Epithelial cell of proximal tubule (primary cell): ENCODE measurements at places on chromosomes 7 and 10. TPM values are rescaled to one million over a fixed set of nuclear protein-coding genes. Genes with fewer than 3 reads are reported as not detected.

SHH gene
- 1.7 and 4.4 TPM in 2 replicates for total RNA-seq

- no peak for DNase-seq
These were observed 6.5 kb downstream of the UBE2H start for GRCh38 chr7:129946282-129946681.

DNA sequence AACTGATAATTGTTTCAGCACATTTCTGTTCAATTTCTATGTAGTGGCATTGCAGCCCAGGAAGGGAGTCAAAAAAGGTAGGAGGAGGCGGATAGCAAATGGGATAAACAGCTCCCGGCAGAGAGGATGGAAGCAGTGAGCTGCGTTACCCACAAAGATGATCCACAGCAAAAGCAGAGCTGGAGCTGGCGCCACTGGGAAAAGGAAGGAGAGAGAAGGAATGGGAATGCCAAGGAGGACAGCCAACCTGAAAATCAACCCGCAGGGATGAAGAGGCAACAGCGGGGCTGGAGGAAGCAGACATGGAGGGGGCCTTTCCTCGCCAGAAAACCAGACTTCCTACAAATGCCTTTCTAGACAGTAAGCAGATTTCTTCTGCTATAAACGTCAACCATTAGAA is 82.7 kb upstream of the ADAM12 start:
- no peak for DNase-seq

- DNase-seq: no peak
These were observed 1.9 kb upstream of the PGAM2 start for GRCh38 chr7:44067064-44067951.

NHLRC2 gene
- 12.9 and 30.1 TPM in 2 replicates for total RNA-seq

DNA sequence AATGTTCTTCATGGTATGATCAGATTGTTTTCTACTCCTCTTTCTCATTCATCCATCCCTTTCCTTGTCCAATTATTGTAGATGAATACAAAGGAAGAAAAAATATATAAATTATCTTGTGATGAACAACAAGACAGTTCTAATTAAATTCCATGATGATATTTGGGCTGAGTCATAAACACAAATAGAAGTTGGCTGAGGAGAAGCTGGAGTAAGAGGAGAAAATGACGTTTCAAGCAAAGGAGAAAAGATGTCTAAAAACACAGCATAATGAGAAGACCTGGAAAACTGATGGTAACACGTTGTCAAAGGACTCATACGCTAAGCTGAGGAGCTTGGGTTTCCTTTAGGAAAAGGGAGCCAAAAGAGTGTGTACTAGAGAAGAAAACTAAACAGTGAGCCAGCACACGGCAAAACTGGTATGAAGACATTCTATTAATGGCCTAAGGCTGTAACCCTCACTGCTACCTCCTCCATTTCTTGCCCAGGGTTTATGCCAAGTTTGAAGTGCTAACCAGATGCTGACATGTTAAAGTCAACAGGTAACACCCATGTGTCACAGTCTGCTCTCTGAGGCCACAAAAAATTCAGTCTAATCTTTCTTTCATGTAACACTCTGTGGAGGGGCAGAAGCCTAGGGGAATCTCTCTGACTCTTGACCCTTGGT is 26.1 kb downstream of the ZFAND4 start:
- DNase-seq: no peak

DNA sequence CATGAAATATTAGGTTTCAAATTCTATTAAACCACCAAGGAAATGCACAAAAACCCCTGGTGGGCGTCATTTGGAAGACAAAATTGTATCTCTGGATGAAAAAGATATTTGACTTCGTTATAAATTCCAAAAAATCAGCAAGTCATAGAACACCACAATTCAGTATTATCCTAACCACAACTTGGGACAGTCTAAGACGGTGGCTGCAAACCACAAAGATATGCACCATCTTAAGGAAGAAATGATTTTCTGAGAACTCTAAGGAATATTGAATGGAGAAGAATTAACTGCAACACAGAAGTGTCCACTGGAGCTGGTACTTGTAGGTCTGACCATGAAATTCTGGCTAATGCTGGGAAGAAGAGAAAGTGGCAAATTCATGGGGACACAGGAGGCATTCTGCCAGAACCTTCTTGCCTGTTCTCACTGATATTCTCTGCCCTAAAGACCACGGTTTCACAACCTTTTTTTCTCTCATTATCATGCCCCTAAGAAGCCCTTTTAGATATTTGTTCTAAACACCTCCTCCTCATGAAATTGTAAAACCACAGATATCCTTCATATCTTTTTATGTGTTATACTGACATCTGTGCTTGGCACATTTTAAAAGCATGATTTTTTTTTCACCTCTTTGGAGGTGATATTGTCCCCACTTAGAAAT is 92.9 kb downstream of the SFMBT2 start:
- no peak for DNase-seq

- no peak for DNase-seq
These were observed 96.0 kb upstream of the ADO start for GRCh38 chr10:62708569-62708968.
